ENCODE measurements at places on chromosomes 2 and 18.

- peak; percentile 25 for DNase-seq
Measured at GRCh38 chr2:149313512-149313972, 16.8 kb upstream of the LYPD6 start.

DNA sequence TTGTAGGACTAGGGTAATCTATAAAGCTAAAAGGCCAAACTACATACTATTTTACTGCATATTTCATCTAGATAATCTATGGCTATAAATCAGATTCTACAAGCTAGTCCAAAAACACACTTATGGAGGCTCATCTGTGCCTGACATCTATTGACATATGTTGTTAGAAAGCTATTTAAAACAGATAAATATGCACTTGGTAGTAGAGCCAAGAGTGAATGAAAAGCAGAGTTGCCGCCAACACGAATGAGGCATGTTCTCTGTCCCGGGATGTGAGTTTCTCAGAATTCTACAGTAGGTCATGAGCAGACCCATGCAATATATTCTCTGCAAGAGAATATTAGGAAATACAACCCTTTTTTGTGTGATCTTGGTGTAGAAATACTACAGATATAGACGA lies 66.7 kb upstream of the LPIN2 start:
- no peak for DNase-seq

DNA sequence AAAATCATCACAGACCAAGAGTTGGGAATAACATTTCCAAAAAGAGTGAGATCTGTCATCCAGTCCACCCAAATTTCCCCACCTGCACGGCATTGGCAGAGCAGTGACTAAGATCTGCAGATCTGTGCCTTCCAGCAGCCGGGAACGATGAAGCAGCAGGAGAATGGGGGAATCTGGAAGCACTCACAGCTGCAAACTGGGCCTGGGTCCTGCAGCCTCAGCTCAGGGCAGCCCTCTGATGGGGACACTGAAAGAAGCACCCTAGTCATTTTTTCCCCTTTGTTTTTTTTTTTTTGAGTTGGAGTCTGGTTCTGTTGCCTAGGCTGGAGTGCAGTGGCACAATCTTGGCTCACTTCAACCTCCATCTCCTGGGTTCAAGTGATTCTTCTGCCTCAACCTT lies 4.4 kb upstream of the SAG start:
- no peak for DNase-seq

GRCh38 chr2:240411261-240412160 lies 24.0 kb upstream of the GPC1 start:
- DNase-seq, result no peak

DNA sequence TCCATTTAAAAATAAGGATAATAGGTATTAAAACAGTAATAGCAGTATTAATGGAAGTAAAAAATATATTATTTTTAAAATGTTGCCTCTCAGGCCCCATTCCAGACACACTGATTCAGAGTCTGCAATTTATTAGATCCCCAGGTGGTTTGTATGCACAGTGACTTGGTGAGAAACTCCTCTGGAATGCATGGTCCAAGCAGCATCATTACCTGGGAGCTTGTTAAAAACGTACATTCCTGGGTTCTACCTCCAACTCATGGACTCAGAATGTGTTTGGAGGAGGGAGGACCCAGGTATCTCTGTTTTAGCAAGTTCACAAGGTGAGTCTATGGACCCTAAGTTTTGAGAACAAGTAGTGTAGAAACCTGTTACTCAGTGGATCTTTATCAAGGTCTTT lies 95.6 kb downstream of the ITGA4 start:
- DNase-seq, result no peak

GRCh38 chr2:236370847-236371409 lies 106.7 kb upstream of the ASB18 start:
- no peak for DNase-seq

DNA sequence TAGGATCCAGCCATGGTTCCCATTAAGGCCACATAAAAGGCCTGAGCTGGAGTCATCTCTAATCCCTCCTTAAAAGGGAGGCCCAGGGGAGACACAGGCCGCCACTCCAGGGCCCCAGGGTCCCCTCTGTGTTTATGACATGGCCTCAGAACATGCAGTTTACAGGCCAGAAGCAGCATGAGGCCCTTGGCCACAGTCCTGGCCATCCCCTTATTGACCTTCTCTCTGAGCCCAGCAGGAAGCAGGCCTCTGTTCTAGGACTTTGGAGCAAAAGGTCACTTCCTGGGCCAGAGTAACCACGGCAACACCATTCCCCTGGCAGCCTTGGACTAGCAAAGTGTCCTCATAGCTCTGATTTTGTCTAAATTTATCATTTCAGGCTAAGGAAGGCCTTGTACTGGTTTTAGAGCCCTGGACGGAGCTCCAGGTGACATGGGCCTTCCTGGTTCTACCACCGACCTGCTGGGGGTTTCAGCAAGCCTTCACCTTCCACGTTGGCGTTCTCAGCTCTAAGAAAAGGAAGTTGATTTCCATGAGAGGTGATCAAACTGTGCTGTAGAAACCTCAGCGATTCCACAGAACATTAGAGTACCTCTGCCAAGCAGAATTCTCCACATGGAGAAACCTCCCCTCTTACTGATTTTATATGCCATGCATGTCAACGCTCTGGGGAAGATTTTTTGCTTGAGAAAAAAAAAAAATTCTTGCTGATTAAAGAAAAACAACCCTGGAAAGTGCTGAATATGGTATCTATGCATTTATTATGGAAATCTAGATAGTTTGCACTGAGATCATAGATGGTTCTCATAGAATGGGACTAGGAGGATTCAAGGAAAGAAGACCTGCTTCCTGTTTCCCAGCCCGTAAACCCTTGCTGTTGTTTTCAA lies 53.7 kb downstream of the HS1BP3 start:
- DNase-seq, result peak; percentile 52

DNA sequence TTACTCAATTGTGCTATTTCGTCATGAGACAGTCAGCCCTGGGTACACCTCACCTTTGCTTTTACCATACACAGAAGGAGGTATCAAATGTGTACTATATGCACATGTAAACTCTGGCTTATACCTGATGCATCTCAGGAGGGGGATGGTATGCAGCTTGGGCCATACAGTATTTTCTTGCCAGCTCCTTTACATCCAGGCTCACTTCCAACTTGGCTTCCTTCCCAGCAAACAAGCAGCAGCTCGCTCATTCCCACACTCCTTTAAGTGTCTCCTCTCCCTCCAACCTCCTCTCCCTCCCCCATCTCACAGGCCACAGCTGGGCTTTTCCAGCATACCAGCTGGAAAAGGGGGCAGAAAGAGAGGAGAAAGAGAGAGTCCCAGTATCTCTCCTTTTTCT lies 9.6 kb downstream of the MARCHF4 start:
- no peak for DNase-seq

DNA sequence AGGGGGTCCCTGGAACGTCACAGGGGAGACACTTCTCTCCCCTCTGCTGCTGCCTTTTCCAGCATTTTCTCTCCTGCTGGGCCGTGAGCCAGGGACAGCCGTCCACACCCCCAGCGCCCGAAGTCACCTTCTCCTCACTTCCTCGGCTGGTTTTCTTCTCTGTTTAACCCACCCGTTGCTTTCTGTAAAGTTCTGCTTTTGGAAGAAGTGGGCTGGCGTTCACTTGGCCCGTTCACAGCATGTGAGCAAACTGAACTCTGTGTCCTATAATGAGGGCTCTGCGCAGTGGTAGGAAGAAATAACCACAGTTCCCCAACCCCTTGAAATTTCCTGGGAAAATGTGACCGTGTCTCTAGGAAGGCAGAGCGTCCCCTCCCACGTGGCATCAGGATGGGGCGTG lies 187.0 kb upstream of the HDAC4 start:
- DNase-seq, result peak; percentile 60

- DNase-seq, result no peak
Measured at GRCh38 chr2:147416099-147416498, 428.7 kb upstream of the ACVR2A start.

DNA sequence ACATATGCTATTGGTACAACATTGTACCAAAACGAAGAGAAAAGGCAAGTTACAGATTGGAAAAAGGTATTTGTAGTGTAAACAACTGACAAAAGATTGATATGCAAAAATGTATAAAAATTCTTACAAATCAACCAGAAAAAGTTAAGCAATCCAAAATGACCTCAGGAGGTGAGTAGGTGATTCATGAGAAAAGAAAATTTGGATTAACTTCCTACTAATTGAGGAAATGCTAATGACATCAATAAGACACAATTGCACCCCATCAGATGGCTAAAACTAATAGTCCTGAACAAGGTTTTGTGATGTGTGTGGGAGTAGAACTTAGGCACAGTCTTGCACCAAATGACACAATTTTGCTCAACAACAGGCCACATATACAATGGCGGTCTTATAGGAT lies 129.3 kb downstream of the COPS8 start:
- no peak for DNase-seq
